ENCODE measurements at places on chromosomes 7 and 10.

- no peak for DNase-seq
Observed at GRCh38 chr10:122089311-122090017, 100.5 kb downstream of the TACC2 start.

DNA sequence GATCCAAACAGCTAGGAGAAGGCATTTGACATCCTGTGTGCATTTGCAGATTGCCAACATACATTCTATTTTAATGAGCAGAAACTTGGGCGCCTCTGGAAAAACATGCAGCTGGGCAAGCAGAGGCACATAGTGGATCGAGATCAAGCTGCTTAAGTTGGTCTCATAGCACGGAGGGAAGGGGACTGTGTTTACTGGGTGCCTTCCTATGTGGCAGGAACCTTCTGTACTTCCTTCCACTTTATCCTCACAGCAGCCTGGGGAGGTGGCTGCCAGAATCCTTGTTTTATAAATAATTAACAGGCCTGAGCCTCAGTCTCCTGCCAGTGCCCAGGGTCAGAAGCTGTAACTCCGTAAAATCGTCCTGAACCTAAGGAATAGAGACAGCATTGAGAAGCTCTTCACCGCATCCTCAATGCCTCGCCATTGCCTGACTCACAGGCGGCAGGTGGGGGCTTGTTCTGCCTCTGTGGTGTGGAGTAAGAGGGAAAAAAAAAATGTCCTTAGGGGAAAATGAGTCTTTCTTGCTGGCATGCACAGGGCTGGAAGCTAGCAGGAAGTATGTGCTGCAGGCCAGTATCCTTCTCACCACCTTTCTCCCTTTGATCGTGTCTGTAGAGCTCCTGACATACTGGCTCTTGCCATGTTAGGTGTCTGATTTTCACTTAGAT lies 6.2 kb downstream of the VWA2 start:
- DNase-seq: no peak

- DNase-seq: no peak
Observed at GRCh38 chr10:110601581-110601980, 34.1 kb downstream of the SMC3 start.

DNA sequence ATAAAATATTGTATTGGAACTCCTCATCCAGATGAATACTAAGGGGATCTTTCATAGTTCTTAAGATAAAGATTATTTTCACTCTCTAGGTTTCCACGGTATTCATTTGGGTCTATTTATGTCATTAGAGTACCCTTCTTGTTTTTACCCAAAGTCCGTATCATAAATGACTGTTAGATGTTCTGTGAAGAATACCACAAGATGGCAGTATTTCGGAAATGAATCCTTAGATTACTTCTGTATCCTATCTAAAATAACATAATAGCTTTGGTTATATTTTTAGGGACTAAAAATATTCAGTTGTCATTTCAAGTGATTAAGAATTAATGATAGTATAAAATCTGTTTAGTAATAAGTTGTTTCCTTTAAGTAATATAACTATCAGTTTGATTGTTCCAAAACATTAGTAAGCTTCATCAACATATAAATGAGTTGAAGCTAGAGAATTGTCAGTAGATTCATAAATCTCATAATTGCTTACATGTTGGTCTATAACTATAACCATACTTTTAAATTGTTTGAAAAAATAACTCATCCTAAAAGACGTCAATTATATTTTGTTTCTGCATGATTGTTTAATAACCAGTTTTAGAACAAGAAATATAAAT lies 337.5 kb upstream of the KCND2 start:
- no peak for DNase-seq

DNA sequence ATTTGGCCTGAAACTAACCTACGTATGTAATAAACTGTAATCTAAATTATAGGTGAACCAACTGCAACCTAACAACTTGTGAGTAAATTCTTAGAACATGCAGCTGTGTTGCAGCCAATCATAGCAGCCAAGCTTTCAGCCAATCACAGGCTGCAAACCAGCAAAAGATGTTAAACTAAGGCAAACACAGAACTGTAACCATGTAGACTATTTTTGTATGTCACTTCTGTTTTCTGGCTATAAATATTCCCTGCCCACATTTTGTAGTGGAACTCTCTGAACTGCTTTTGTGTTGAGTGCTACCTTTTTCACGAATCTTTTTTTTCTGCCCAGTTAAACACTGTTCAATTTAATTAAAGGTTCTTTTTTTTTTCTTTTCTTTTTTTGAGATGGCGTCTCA lies 28.2 kb upstream of the ZPBP start:
- no peak for DNase-seq

- no peak for DNase-seq
Observed at GRCh38 chr7:105719395-105719794, 138.1 kb upstream of the EFCAB10 start.

- no peak for DNase-seq
Observed at GRCh38 chr10:64093946-64094535, 572.8 kb downstream of the REEP3 start.

- no peak for DNase-seq
Observed at GRCh38 chr7:123538189-123538714, 3.9 kb upstream of the IQUB start.
